ENCODE measurements at places on chromosomes 5 and 9.

DNA sequence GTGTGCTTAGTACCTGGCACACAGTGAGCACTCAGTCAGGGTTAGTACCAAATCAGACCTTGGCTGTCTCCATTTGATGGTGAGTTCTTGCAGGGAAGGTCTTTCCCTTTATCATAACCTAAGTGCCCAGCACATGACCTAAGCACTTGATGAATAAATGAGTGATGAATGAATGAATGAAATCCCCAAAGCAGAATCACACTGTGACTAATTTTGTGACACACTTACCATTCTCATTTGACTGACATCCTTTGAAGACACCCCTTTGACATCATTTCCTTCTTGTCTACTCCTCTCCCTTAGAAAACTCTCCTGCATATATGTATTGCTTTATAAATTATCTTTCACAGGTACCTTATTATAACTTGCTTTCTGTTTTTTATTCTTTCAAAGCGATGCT, 130.2 kb upstream of the ELL2 start:
- no peak for DNase-seq

GRCh38 chr5:56279979-56280378, 46.8 kb upstream of the ANKRD55 start:
- DNase-seq = no peak

DNA sequence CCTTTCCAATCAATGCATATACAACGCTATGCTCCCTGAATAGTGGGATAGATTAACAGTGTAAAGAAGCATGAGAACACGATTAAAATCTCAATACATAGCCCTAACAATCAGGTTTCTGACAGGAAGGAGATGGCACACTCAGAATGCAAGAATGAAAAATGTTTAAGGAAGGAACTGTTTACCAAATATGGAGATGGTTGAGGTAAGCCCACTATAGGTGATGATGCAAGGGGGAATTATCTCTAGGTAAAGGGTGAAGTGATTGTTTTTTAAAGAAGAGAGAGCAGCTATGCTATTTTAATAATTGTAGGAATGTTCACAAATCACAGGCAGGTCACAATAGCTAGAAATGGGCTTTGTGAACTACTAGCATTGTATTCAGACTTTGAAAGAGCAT, 302.4 kb downstream of the CHSY3 start:
- DNase-seq = no peak

- DNase-seq = no peak
Observed at GRCh38 chr5:139588962-139589361, 27.8 kb downstream of the UBE2D2 start.

GRCh38 chr5:164581889-164582288, 1076.5 kb downstream of the MAT2B start:
- no peak for DNase-seq

Data from NCI-H2171 treated with DMSO at 0.1 percent for 48 hours (cell line).